ENCODE measurements at places on chromosomes 3 and 15.
A peak's percentile ranks its signal among the peaks of the same experiment; 100 is the strongest.

DNA sequence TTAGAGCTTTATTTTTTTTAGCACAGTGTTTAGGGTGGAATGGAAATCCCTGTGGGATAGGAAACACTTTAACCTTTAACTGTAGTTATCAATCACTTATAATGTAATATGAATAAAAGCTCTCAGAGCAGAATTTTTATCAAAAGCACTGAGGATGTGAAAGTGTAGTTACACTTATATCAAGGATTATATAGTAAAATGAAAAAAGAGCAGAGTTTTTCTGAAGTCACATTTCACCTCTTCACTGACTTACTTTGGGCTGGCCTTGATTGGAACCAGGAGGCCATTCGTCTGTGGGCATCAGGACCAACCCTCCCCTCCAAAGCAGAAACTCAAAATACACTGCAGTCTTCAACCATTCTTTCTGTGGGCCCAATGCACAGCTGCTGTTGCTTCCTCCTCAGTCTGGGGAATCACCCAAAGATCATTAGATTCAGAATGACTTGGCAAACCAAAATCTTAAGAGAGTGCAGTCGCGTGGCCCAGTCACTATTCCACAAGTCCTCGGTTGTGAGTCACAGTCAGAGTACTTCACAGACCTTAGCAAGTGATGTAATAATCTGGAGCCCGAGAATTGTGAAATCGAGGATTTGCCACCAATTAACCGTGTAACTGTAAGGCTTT, 132.6 kb upstream of the COL8A1 start:
- peak; percentile 62 for DNase-seq

GRCh38 chr3:114892131-114892879, 254.8 kb downstream of the ZBTB20 start:
- no peak for DNase-seq

DNA sequence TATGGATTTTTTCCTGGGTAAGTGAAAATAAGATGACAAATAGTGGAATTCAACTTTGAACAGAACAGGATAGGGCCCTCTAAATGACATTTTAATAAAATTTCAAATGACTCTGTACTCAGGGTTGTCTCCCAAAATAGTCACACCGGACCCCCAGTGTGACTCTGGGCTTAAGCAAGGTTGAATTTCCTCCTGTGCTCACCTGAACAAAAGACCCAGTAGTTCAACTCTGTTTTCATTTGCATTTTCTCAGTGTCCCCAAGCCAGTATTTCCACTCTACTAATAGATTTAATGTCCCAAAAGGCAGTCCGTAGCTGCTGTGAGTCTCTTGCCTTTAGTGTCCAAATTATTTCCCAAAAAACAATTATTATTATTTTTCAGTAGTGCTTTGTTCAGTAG, 296.6 kb downstream of the PLOD2 start:
- DNase-seq: no peak

GRCh38 chr3:178343433-178344038, 192.7 kb upstream of the KCNMB2 start:
- DNase-seq: peak; percentile 83

DNA sequence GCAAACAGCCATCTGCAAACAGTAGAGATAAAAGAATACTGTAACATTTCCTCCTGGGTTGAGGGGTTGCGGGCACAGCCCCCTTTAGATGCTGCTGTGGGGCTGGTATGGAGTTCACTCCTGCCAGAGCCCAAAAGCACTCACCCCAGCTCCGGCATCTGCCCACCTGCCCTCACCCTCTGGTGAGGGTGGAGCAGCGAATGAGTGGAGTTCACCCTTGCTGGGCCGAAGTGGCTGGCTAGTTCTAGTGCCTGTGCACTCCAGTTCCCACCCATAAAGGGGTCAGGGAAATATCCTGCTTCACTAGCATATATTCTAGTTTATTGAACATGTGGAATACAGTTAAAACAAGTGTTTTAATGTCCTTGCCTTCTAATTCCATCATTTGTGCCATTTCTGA, 209.7 kb upstream of the SGO1 start:
- no peak for DNase-seq

GRCh38 chr3:94065819-94066480, 3.1 kb downstream of the NSUN3 start:
- DNase-seq: no peak

DNA sequence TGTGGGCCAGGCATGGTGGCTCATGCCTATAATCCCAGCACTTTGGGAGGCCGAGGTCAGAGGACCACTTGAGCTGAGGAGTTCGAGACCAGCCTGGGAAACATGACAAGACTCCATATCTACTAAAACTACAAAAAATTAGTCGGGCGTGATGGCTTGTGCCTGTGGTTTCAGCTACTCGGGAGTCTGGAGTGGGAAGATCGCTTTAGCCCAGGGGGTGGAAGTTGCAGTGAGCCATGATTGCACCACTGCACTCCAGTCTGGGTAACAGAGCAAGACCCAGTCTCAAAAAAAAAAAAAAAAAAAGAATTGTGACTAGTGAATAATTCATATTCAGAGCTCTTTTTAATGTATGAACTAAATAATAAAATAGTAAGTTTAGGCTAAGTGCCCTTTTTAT, 87.8 kb upstream of the TSEN2 start:
- no peak for DNase-seq

DNA sequence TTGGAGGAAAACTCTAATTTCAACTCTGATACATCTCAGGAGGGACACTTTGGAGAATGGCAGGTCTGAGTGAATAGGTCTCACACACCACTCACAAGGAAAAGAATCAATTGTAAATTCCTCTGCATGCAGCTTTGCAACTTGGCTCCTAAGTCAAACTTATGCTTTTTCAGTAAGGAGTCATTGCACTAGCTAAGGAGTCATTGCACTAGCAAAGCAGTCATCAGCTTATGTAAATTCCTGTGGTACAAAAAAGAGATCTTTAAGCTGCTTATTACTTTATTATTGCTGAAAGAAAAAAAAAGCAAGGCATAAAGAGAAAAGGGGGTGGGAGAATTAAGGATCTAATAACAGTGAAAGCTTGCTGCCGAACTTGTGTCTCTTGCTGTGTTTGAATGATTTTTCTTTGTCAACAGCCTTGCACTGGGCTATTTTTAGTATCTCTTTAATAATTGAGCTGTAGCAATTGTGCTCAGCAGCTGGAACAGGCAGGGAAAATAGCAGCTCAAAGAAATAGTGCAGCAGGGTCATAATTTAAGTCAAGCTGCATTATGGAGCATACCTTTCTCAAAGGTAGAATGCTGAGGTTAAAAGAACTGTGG, 154.3 kb upstream of the ARPP21 start:
- no peak for DNase-seq

DNA sequence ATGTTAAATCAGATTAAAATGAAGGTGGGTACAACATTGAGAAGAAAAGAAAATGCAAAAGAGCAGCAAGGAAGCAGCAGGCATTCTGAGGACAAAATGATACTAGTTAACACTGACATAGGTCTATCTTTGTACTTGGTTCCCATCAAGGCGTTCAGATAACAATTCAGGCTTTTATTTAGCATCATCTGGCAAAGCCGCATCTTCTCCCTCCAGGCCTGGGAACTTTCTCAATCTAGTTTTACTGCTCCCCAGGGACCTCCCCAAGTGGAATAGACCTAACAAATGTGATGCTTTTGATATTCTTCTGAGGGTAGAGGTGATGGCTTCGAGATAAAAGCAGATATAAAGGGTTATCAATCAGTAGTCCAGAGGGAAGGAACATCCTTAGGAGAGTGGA, 130.6 kb downstream of the C3orf38 start:
- no peak for DNase-seq

DNA sequence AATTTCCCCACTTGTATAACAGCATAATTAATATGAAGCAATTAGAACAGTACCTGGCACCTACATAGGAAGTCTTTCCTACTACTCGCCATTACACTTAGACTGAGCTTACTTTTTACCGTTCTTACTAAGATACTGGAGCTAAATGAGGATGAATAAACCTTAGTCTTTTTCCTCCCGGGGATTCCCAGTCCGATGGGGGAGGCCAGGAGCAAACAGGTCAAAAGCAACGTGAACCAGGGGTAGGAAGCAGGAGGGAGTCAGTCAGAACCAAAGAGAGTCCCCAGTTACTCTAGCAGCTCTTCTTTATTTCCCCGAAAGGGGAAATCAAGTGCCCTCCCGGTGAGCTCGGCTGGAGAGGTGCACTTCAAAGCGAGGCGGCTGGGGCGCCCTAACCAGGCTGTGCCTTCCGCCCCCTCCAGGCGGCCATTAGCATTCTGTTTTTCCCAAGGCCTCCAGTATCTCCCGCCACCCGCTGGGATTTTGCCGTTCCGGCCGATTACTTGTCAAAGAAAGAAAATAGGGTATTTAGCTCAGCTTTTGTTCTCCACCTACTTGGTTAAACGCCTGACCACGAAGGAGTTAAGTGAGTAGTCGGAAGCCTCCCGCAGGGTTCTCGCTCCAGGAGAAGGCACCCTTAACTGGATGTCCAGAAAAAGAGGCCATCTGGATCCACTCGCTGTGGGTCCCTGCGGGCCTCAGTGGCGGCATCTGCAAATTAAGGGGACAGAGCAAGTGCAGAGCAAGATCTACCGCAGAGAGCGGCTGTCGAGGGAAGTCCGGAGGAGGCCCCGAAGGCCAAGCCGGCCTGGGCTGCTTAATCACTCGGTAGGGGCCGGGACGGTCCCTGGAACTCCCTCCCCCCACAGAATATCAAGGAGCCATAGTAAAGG, 6.3 kb upstream of the EOMES start:
- no peak for DNase-seq

All from Peyer's patch (tissue), 4 donors.